ENCODE measurements at places on chromosomes 7 and 10. TPM values are rescaled to one million over a fixed set of nuclear protein-coding genes. Genes with fewer than 3 reads are reported as not detected.

UCN3 gene
- polyA plus RNA-seq: not detected

CNTNAP2 gene
- not detected for polyA plus RNA-seq

BTBD16 gene
- not detected for polyA plus RNA-seq

RBP3 gene
- polyA plus RNA-seq: not detected

PAPOLB gene
- polyA plus RNA-seq: not detected

- DNase-seq: no peak
These were observed 385.7 kb downstream of the TNS3 start for GRCh38 chr7:47196106-47196645.

GRCh38 chr10:129046065-129046681 is 420.9 kb upstream of the MGMT start:
- DNase-seq: no peak

- peak; percentile 27 for DNase-seq
These were observed 51.3 kb downstream of the POLL start for GRCh38 chr10:101536800-101537199.

GRCh38 chr10:22945934-22946673 is 18.3 kb downstream of the ARMC3 start:
- DNase-seq: no peak

DNA sequence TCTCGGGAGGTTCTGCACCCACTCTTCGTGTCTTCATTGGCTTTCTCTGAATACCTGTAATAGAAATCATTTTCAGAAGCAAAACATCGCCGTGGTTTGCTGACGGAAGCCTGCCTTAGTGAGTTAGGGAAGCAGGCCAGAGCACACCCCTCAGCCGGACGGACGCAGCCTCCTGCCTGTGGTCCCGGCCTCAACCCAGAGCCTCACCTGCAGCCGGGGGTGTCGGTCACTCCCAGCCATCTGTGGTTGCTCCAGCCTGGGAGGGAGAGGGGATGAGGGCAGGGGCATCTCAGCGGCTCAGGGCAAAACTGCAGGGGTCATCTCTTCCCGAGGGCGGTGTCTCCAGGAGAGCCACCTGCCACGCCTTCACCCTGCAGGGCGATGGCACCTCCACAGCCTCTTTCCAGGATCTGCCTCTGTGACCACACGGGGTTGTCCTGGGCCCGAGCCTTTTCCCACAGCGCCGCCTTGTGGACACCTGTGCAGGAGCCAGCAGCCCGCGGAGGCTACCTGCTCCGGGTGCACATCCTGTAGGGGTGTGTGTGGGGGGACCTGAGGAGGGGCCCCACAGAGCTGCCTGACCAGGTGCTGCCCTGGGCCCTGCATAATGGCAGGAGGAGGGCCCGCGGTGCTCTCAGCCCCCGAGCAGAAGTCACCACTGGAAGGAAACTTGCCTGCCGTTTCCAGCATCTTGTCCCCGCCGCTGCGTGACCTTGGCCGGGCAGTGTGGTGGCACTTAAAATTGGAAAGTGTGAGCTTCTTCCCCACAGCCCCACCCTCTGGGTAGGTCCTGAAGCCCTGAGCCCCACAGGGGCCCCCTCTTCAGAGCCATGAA is 21.6 kb upstream of the AP5Z1 start:
- DNase-seq: peak; percentile 34

- DNase-seq: no peak
These were observed 947.8 kb downstream of the XPNPEP1 start for GRCh38 chr10:108975459-108976058.

DNA sequence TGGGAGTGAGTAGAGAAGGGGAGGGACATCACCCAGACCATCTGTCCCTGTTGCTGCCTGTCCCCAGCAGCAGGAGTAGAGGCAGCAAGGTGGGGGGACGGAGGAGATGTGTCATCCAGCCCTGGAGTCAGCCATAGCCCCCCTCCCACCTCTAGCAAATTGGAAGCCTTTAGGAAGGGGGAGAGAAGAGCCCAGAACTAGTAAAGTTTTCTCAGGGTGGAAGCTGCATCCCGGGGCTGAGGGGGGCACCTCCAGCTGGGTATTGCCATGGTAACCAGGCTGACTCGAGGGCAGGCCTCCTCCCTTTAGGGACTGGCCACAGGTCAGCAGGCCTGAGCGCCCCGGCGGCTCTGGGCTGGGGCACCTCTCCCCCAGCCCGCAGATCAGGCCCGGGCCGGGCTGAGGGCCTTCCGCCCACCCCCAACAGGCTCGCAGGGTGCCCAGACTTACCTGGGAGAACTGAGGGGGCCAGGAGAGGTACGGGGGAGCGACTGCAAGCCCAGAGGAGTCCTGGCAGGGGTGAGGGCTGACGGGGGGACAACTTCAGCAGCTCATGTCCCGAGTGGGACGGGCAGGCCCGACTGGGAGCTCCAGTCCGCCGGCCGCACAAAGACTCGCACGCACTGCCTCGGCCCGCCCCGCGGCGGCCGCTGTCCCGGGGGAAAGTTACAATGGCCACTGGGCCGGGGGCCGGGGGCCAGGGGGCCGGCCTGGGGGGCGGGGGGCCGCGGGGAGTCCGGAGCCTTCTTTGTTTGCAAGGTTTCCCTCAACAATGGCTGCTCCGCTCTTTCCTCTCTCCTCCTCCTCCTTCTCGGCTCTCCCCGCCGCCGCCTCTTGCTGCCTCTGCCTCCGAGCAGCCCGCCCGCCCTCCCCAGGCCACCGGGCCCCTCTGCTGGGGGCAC is 6.0 kb downstream of the LDB1 start:
- no peak for DNase-seq

GRCh38 chr7:41122256-41122987 is 580.5 kb downstream of the INHBA start:
- DNase-seq: no peak

DNA sequence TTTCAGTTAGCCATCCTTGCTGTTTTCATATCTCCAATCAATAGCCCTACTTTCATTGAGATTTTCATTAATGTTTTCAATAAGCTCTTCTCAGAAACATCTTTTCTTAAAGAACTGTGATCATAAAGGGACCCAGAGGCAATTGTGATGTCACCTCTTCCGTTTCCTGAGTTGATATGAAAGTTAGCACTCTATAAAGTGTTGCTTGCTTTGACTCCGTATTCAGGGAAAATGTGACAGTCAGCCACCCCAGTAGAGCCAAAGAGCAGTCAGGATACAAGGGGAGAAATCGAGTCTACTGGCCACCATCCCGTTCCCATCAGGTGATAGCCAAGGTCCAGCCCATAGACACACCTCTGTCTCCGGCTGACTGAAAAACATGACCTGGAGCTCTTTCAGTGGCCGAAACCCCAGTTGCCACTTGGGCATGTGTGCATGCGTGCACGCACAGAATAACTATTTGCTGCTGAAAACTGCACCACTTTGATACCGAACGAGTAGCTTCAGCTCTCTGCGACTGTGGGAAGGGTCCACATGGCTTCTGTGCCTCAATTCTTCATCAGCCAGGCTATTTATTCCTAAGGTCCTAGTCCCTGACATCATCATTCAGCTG is 291.4 kb downstream of the USP6NL start:
- DNase-seq: no peak

GRCh38 chr10:12633776-12634620 is 284.7 kb downstream of the CAMK1D start:
- no peak for DNase-seq

DNA sequence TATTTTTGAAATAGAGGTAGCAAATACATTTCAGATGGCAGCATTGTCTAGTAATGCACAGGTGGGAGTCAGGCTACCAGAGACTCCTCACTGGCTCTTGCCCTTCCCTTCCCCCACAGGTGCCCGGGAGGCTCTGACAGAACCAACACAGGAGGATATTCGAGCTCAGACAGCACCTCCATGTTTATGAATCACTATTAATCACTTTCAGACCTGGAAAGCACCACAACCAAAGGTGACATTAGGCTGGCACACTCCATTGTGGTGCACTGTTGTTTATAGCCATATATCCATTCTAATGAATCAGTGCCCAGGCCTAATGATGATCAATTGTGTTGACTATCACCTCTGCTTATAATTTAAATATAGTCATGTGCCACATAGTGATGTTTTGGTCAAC is 107.8 kb upstream of the NAMPT start:
- no peak for DNase-seq

All from IMR-90 (cell line).